T-cell (primary cell): ENCODE measurements at places on chromosomes 5 and 9. TPM values are rescaled to one million over a fixed set of nuclear protein-coding genes. Genes with fewer than 3 reads are reported as not detected.

- H3K27ac ChIP-seq = no peak overlapping the region
- no peaks in the 10 kb centered on the region for H3K4me1 ChIP-seq
- no peaks in the 10 kb centered on the region for H3K27me3 ChIP-seq
- H3K36me3 ChIP-seq = no peaks in the 10 kb centered on the region
Observed at GRCh38 chr5:112186401-112186990, 232.6 kb downstream of the EPB41L4A start.

DNA sequence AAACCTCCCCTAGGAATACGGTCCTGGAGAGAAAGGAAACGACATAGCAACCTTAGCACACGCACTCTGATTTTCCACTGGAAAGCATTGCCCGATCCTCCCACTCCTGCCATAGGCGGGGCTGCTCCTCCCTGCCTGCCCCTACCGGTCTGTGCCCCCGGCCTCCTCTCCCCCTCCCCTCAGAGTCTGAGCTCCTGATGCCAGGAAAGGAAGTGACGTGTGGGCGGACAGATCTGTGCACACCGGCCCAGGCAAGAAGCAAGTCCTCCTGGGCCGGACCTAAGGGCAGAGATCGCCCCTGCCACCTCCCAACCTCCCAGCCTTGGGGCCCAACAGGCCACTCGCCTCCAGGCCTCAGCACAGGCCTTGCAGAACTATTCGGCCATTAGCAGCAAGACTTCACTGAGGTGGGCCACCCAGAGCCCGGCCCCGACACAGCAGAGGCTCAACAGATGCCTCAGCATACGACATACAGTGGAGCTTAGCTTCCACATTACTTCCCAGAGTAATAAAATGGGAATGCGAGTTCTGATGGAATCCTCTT, 7.2 kb downstream of the NINJ1 start:
- H3K4me3 ChIP-seq = no peak overlapping the region
- H3K4me1 ChIP-seq = peaks cover 12% of the 10 kb centered on the region
- DNase-seq = no peak
- no peaks in the 10 kb centered on the region for H3K27me3 ChIP-seq

DNA sequence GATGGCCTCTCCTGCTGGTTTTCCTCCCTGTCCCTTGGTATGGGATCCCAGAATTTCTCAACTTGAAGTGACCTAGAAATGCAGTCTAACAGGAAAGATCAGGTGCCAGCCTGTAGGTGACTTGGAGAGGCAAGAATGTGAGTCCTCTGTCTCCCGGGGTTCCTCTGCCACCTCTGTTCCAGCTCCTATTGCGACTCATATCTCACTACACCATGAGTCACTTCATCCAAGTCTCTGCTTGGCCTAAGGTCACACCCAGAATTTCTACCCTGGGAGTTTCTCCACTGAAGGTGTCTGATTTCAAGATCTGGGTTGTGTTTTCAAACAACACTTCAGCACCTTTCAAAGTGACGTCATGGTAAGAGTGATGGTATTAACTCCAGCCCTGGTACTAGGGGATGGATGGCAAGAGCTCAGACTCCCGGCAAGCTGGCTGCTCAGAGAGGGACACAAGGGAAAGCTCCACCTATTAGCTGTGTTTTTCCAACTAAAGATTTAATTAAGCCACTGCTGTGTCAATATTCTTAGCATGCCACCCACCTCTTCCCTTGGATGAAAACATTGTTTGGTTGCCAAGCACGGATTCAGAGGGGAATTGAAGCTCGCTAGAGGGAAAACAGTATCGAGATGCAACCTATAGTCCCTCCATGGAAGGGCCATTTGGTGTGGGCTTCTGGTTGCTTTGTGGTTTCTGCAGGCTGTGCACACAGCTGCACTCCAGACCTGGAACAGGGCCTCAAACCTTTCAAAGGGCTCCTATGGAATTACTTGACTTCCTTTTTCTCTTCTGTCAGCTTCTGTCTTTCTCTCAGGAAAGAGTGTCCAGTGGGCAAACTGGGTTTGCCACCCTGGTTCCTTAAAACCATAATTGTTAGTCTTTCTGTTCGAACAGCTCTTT, 205.7 kb downstream of the GAS1 start:
- H3K4me1 ChIP-seq = no peaks in the 10 kb centered on the region
- no peak for DNase-seq
- no peak overlapping the region for H3K4me3 ChIP-seq
- no peaks in the 10 kb centered on the region for H3K36me3 ChIP-seq
- no peaks in the 10 kb centered on the region for H3K27me3 ChIP-seq

DNA sequence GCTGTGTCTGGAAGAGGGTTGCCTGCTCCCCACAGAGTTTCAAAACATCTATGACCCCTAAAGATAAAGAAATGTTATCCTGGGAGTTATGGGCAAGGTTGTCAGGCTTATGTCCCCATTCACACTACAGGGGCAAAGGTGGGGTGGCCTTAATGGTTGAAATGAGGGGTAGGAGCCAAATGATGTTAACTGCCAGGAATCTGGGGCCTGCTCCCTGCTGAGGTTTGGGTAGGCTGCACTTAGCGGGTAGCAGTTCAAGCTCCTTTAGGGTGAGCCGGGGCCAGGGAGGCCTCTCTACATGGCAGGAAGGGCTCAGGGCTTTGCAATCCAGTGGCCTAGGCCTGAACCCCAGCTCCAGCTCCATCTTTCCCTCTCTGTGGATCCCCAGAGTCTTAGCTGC, 3.0 kb downstream of the FGF18 start:
- no peak overlapping the region for H3K27ac ChIP-seq
- no peak for DNase-seq
- H3K36me3 ChIP-seq = no peaks in the 10 kb centered on the region
- no peak overlapping the region for H3K4me3 ChIP-seq
- H3K27me3 ChIP-seq = peaks cover 42% of the 10 kb centered on the region
- peaks cover 22% of the 10 kb centered on the region for H3K4me1 ChIP-seq

DNA sequence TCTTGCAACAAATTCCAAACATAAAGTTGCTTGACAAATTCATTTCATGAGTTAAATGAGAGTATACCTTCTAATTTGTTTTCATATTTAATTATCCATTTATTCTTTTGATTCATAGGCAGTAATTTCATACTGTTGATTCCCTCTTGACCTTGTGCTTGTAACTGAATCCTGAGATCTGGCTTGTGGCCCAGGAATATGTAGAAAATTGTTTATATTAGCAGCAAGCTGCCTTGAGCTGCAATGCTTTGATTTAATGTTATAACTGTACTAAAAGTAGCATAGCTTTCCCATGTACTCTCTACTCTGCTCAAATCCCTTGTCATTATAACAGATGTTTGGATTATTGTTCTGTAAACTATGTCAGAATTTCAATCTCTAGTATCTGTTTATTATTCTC, 780.7 kb downstream of the NR2F1-AS1 start:
- no peaks in the 10 kb centered on the region for H3K27me3 ChIP-seq
- no peak for DNase-seq
- H3K36me3 ChIP-seq = no peaks in the 10 kb centered on the region
- no peak overlapping the region for H3K4me3 ChIP-seq

GRCh38 chr9:97990259-97990658, 7.1 kb downstream of the ANP32B start:
- no peak for DNase-seq
- H3K27ac ChIP-seq = no peak overlapping the region
- no peaks in the 10 kb centered on the region for H3K27me3 ChIP-seq
- H3K4me3 ChIP-seq = no peak overlapping the region

- H3K36me3 ChIP-seq = no peaks in the 10 kb centered on the region
- H3K27ac ChIP-seq = no peak overlapping the region
- H3K4me1 ChIP-seq = no peaks in the 10 kb centered on the region
- no peak for DNase-seq
Observed at GRCh38 chr9:112621018-112621655, 96.8 kb downstream of the INIP start.

DNA sequence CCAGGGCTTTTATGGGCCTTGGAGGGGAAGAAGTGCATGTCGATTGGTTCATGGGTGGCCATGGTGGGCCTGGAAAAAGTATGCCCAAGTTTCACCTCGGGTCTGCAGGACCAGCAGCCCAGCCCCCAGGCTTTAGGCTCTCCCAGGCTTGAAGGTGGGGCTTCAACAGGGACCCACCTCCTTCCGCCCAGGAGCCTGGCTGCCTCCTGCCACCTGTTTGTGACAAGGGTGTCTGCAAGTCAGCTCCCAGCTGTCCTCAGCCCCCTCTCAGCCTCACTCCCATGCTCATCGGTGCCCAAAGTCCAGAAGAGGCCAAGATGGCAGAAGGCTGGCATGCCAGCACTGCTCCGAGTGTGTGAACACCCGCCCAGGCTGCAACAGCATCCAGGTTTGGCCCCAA, 1063.2 kb upstream of the ACO1 start:
- H3K27me3 ChIP-seq = no peaks in the 10 kb centered on the region
- H3K27ac ChIP-seq = no peak overlapping the region

- H3K27ac ChIP-seq = no peak overlapping the region
- DNase-seq = no peak
- H3K36me3 ChIP-seq = no peaks in the 10 kb centered on the region
- H3K27me3 ChIP-seq = no peaks in the 10 kb centered on the region
Observed at GRCh38 chr5:125814119-125814518, 609.1 kb upstream of the GRAMD2B start.

DNA sequence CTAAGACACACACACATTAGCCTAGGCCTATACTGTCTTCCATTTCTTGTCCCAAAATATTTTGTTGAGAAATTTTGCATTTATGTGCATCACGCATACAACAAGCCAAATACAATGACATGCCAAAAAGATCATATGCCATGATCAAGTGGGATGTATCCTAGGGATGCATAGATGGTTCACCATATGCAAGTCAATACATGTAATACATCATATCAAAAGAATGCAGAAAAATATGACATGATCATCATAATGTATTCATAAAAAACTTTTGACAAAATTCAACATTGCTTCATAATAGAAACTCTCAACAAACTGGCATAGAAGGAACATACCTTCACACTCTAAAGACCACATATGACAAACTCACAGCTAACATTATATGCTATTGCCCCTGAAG, 5.8 kb upstream of the FAM81B start:
- no peak for DNase-seq
- H3K4me1 ChIP-seq = peaks cover under 1% of the 10 kb centered on the region
- H3K4me3 ChIP-seq = no peak overlapping the region
- no peaks in the 10 kb centered on the region for H3K36me3 ChIP-seq
- no peak overlapping the region for H3K27ac ChIP-seq
- no peaks in the 10 kb centered on the region for H3K27me3 ChIP-seq

GRCh38 chr5:153153086-153153485, 337.4 kb upstream of the GRIA1 start:
- no peak overlapping the region for H3K4me3 ChIP-seq
- no peaks in the 10 kb centered on the region for H3K4me1 ChIP-seq
- H3K36me3 ChIP-seq = no peaks in the 10 kb centered on the region

DNA sequence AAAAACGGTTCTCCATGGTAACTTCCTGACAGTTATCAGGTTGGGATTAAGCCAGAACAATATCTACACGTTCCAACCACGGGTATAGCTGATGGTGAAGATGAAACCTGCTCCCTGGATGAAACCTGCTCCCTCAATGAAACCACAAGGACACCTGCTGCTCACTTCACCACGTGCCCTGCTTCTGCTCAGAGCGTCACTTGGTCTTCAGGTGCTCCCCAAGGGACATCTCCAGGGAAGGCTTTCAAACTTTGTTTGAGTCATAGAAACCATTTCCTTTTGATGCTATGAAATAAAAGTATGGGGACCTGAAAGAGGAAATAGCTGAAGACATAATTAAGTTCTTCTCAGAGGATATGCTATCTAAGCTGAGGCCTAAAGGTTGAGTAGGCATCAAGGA, 242.4 kb downstream of the MED10 start:
- peaks cover 10% of the 10 kb centered on the region for H3K27me3 ChIP-seq
- no peak overlapping the region for H3K4me3 ChIP-seq
- H3K36me3 ChIP-seq = no peaks in the 10 kb centered on the region

- H3K36me3 ChIP-seq = no peaks in the 10 kb centered on the region
- peak overlapping the region; percentile 99 for H3K27ac ChIP-seq
- peak overlapping the region; percentile 80 for H3K4me3 ChIP-seq
- peaks cover 29% of the 10 kb centered on the region for H3K4me1 ChIP-seq
Observed at GRCh38 chr5:16617274-16617968, 624 bp upstream of the RETREG1 start.

DNA sequence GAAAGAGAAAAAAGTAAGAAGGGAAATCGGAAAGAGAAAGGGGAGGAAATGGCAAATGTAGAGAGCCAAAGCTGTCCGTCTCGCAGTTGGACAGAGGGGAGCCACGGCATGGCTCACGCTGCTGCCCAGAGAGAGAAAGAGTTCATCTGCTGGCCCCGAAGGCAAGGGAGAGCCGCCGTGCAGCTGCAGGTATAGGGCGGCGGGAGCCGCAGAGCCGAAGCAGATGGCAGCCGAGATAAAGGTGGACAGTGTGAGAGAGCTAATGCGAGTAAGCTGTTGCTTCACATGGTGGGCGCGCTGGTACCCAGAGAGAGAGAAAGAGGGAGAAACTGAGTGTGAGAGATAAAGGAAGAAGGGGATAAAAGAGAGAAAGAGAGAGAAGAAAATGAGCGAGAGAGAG, 188.4 kb upstream of the PPP1R26 start:
- no peak overlapping the region for H3K4me3 ChIP-seq
- no peak overlapping the region for H3K27ac ChIP-seq
- H3K36me3 ChIP-seq = no peaks in the 10 kb centered on the region
- no peaks in the 10 kb centered on the region for H3K4me1 ChIP-seq

DNA sequence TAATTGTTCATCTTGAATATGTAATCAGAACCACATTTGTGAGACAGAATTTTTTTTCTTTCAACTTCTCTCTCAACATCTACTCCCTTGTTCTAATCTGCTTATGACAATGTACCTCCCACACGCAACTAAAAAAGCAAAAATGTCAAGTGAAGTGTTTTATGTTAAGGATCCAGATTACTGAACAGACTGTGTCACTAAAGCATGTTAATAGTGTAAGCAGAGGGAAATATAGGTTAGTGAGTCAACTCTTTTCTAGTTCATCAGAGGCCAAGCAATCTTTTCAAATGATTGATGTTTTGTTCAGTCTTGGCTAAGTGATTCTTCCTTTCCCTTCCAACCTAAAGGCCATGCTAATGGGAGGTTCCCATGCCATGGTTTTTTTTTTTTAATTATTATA, 34.7 kb upstream of the IDNK start:
- no peaks in the 10 kb centered on the region for H3K36me3 ChIP-seq
- no peak for DNase-seq
- H3K27me3 ChIP-seq = no peaks in the 10 kb centered on the region
- H3K4me3 ChIP-seq = no peak overlapping the region
- H3K27ac ChIP-seq = no peak overlapping the region

GRCh38 chr9:125867751-125868415, 120.7 kb downstream of the PBX3 start:
- no peaks in the 10 kb centered on the region for H3K27me3 ChIP-seq
- DNase-seq = no peak
- H3K4me3 ChIP-seq = no peak overlapping the region
- H3K4me1 ChIP-seq = no peaks in the 10 kb centered on the region
- H3K27ac ChIP-seq = no peak overlapping the region

GRCh38 chr5:60685028-60685427, 14.9 kb downstream of the DEPDC1B start:
- H3K36me3 ChIP-seq = no peaks in the 10 kb centered on the region
- no peaks in the 10 kb centered on the region for H3K4me1 ChIP-seq
- no peak for DNase-seq
- H3K4me3 ChIP-seq = no peak overlapping the region
- no peak overlapping the region for H3K27ac ChIP-seq

IL4 gene
- total RNA-seq = not detected

SHROOM1 gene
- 0.35 TPM for total RNA-seq

PLAC8L1 gene
- not detected for total RNA-seq

LECT2 gene
- total RNA-seq = not detected

TRIM36 gene
- total RNA-seq = not detected

DMAC1 gene
- 19.7 TPM for total RNA-seq

HTR1A gene
- not detected for total RNA-seq

GSN gene
- 8.8 TPM for total RNA-seq

GGTA1 gene
- total RNA-seq = not detected

IQGAP2 gene
- 73.9 TPM for total RNA-seq

SH3RF2 gene
- 0.28 TPM for total RNA-seq
